ENCODE measurements at places on chromosomes 16 and 17. TPM values are rescaled to one million over a fixed set of nuclear protein-coding genes. Genes with fewer than 3 reads are reported as not detected.

The TMEM132E gene
- not detected for total RNA-seq

The GP1BA gene
- total RNA-seq = not detected

- DNase-seq = peak; percentile 65
Observed at GRCh38 chr16:85303354-85303883, 191.1 kb upstream of the CIBAR2 start.

The SLC12A4 gene
- 65.1 TPM for total RNA-seq

DNA sequence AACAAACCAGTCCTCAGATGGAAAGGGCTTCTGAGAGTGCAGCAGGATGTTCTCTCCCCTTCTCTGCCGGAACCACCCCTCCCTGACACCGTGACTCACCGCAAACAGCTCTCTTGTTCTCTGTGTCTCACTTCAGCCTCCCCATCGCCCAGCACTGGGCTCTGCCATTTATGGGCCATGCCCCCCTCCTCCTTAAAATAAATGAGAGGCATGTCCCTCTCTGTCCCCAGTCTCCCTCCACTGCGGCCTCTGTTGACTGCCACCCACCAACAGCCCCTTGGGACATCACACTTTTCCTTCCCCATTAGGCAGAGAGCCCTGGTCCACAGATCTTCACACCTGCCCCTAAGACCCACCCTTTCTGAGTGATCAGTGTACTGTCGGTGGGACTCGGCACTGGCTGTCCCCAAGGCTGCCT lies 6.3 kb downstream of the CCDC102A start:
- no peak for DNase-seq

GRCh38 chr16:51734220-51734619 lies 583.1 kb upstream of the SALL1 start:
- no peak for DNase-seq

DNA sequence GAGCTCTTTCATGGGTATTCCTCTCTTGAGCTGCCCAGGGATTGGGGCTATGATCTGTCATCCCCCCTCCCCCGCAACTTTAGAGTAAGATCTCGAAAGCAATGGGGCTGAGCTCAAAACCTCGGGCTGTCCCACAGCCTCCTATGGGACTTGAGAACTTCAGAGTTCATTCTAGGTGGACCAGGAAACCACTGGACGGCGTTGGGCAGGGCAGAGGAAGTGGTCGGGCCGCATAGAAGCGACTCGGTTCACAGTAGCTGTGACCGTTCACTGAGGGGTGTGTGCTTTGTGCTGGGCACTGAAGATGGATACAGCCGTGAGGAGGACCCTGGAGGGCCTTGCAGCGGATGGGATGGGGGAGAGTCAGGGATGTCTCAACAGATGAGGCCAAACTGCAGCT lies 292.0 kb downstream of the CPPED1 start:
- no peak for DNase-seq

The RND2 gene
- total RNA-seq = 10.7 TPM

DNA sequence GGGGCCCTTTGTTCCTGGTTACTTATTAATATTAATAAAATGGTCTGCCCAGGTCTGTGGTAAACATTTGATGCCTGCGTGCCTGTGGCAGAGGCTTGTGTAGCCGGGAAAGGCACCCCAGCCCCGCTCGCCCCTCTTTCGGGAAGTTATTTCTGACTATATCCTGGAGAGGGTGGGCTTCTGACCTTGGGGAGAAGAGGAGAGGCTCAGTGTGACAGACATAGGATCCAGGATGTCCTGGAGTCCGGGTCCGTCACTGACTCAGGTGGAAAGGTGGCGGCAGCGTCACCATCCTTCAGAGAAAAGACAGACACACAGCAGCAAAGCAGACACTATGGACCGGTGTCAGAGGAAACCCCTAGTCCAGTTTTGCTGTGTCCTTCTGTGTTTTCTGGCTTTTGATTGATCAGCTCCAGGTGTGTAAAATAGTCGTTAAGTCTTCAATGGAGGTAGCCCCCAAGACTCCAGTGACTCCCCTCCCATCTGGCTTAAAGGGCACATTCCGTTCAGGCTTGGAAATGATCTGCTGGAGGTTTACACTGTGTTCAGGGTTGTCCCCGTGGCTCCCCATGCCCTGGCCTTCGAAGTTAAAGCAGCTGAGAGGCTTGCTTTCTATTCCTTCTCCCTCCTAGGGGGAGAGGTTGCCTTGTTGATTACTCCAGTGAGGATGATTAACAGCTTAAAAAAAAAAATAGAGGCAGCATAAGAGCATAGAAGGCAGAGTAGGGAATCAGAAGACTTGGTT lies 81.6 kb downstream of the CCDC182 start:
- DNase-seq = no peak

- no peak for DNase-seq
Observed at GRCh38 chr16:52896478-52897164, 156.1 kb downstream of the CHD9NB start.

The EPX gene
- not detected for total RNA-seq

The SNAI3 gene
- 1.2 TPM for total RNA-seq

DNA sequence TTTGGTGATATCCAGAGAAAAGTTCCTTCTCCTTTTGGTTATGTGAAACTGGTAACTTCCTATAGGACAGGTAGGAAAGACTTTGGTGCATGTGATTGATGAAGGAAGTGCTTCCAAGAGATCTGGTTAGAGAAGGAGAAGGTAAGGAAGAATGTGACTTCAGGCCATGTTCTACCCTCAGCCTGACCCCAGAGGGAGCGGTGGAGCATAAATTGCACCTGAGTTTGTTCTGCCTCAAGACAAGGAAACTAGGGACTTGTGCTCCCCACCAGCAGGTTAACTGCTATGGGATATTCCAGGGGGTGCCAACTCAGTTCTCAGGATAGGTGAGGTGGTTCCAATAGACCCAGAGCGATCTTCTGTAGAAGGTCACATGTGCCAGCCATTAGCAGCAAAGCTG lies 299.3 kb upstream of the XYLT1 start:
- no peak for DNase-seq

DNA sequence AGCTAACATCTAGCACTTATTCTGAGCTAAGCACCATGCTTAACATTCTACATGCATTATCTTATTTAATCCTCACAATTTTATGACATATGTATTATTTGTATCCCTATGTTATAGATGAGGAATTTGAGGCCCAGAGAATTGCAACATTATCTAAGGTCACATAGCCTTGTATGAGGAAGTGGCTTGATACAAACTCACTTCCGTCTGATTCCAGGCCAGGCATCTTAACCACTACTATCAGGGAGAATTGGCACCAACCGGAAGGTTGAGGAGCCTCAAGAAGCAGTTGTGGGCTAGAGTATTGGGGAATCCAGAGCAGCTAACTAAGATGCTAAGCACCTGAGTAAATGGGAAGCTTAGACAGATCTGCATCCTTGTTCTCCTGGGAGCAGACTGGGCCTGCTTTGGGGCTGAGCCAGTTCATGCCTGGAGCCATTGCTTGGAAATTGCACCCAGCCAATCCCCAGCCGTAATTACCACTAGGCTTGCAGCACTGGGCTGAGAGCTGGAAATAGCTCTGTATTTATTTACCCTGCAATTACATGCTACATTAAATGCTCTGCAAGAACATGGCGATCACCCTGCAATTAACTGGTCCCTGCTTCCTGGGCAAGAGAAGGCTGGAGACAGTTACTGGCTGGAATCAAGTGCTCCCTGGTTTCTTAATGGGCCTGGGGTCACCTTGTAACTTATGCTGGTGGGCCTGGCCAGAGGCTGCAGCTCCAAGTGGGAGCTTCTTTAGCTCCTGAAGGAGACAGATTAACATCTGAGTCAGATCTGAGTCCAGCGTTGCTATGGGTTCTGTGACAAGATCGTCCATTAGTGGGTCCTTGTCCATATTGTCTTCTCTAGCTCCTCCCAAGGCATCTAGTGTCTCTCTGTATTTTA lies 273.1 kb upstream of the CCL2 start:
- no peak for DNase-seq

The EPOP gene
- total RNA-seq = 0.56 TPM

GRCh38 chr17:48174833-48175523 lies 67.4 kb downstream of the SNX11 start:
- DNase-seq = no peak

The CCL4L2 gene
- not detected for total RNA-seq

- peak; percentile 41 for DNase-seq
Observed at GRCh38 chr17:39231591-39232551, 6.1 kb upstream of the STAC2 start.

The IRX5 gene
- total RNA-seq = not detected

The CMTM2 gene
- total RNA-seq = not detected

The DOC2A gene
- not detected for total RNA-seq

- no peak for DNase-seq
Observed at GRCh38 chr17:55200904-55201303, 63.9 kb upstream of the HLF start.

GRCh38 chr17:33511670-33512069 lies 218.6 kb upstream of the ASIC2 start:
- DNase-seq = no peak

The CIAPIN1 gene
- total RNA-seq = 35.8 TPM

The CXCL16 gene
- total RNA-seq = 12.9 TPM

The PDIA2 gene
- not detected for total RNA-seq

DNA sequence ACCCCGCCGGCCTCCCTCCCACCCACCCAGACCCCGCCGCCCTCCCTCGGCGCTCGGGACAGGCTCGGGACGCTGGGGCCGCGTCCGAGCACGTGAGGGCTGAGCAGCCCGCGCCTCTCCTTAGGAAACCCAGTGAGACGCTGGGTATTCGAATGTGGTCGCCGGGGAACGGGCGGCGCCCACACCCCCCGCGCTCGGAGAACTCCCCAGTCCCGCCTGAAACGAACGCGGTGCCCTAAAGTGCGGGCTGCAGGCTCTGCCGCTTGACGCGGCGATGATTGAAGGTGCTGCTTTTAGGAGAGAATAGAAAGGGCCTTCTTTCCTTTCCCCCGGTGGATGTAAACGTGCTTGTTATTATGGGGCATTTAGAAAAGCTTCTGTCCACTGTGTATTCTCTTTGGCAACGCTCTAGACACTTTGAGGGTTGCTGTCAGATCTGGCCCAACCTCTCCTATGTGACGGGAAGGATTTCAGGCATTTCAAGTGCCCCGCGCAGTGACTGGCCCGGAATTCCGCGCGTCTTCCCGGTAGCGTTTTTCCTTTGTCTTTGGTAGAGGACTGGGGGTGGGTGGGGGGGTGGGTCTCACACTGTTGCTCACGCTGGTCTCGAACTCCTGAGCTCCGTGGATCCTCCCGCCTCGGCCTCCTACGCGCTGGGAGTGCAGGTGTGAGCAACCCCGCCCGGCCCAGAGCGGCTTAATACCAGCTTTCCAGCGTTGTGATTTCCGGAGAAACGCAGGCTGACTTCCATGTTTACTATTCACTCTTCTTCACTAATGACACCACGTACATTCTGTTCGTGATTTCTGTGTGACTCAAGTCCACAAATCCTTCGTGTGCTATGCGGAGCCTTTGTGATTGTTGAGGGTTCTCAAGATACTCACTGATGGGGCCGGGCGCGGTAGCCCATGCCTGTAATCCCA lies 21.8 kb upstream of the FOXK2 start:
- DNase-seq = peak; percentile 54

GRCh38 chr17:10875984-10876555 lies 38.2 kb upstream of the PIRT start:
- peak; percentile 36 for DNase-seq

- DNase-seq = no peak
Observed at GRCh38 chr17:63621229-63621683, 961 bp upstream of the MAP3K3 start.

DNA sequence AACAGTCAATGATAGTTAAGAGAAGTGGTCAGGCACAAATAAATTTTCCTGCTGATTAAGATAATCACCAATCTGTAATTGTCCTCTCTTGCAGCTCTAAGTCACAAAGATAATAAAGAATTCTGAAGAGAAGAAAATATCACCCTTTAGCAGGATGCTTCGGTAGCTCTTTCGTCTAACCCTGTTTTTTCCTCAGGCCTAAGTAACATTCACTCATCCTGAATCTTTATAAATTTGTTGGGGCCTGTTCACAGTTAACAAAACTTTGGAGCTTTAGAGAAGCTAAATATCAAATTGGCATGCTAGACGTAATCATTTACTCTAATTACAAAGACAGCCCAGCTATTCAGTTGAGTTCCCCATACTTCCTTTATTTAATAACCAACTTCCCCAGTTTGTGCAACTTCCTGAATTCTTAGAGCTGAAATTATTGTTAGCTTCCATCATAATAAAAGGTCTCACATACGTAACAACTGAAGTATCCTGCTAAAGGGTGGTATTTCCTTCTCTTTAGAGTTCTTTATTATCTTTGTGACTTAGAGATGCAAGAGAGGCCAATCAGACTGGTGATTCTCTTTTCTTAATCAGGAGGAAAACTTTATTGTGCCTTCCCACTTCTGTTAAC lies 118.6 kb downstream of the TANGO6 start:
- no peak for DNase-seq

The ARL5C gene
- total RNA-seq = not detected

The OSGIN1 gene
- 42.9 TPM for total RNA-seq

- no peak for DNase-seq
Observed at GRCh38 chr16:81668243-81669097, 110.6 kb upstream of the PLCG2 start.

- DNase-seq = no peak
Observed at GRCh38 chr16:54163197-54163843, 123.3 kb downstream of the IRX3 start.

DNA sequence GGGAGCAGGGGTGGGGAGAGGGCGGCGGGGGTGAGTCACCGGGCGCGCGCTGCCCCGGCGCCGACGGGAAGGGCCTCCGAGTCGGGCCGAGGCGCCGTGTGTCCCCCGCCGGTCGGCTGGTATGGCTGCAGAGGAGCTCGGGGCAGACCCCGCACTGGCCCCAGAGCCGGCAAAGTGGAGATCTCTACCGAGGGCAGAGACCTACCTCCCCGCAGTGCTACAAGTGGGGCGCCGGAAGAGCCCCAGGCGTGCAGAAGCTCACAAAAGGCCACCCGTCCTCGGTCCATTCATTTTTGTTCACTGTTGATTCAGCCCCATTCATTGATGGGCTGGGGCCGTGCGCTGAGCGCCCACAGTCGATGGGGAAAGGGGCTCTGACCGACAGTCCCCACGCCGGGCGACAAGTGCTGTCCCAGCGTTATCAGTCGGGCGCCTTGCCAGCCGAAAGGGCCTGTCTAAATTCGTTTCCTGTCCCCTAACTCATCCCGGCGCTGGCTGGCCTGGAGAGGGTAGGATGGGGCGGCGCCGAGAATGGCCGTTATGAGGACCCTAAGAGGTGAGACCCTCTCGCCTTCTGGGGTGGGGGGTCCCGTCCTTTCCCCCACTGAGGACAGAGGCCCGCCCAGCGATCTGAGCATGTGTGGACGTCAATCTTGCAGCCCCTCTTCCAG lies 709 bp upstream of the ENO3 start:
- DNase-seq = peak; percentile 40

- peak; percentile 88 for DNase-seq
Observed at GRCh38 chr16:56625140-56625942, at the start of gene MT1E. TSS of gene MT1E (plus strand) at chr16:56625781. CDS start at chr16:56625852, 71 bp downstream.

The FGF11 gene
- total RNA-seq = 12.1 TPM

All from thyroid gland (tissue), 4 donors.